ENCODE measurements at places on chromosomes 2 and 18.

- DNase-seq, result no peak
Observed at GRCh38 chr2:217023611-217024010, 163.7 kb upstream of the TNP1 start.

DNA sequence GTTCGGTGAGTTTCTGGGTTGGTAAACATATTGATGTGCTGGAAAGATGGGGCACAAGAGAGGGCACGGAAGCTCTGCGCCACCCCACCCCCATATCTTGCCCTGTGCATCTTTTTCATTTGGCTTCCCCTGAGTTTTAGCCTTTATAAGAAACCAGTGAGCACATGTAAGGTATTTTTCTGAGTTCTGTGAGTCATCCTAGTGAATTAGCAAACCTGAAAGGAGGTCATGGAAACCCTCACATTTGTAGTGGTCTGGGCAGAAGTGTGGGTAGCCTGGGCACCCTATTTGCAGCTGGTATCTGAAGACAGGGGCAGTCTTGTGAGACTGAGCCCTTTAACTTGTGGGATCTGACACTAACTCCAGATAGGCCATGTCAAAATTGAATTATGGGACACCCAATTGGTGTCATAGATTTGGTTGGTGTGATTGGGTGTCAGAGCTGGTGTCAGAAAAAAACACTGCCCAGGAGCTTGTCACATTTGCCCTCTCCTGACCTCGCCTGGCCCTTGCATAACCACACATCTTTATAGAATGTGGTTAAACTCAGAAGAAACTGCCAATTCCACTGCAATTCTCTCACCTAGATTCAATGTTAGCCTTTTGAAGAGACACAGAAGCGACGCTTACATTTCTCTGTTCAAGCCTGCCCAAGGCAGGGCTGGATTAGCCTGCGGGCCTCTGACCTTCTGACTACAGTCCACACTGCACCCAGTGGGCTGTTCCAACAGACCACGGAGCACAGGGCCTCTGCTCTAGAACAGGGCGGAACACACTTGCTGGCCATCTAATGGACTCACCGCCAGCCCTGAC lies 12.0 kb upstream of the GALM start:
- DNase-seq, result no peak

DNA sequence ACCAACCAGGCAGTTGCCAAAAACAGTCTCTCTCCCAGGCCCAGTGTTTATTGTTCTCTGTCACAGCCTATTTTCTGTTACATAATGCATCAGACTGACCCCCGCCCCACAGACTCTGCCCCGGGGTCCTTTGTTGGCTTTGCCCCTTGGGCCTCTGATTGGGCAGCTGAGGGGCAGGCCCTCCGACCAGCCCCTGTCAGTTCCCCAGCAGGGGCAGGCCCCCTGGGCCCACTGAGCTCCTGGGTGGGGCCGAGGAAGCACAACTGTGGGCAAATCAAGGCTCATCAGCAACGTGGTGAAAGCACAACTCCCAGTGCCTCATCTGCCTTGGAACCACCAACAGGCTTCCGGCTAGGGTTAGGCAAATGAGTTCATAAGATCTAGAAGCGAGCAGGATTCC lies 160.1 kb upstream of the MYCN start:
- DNase-seq, result no peak

DNA sequence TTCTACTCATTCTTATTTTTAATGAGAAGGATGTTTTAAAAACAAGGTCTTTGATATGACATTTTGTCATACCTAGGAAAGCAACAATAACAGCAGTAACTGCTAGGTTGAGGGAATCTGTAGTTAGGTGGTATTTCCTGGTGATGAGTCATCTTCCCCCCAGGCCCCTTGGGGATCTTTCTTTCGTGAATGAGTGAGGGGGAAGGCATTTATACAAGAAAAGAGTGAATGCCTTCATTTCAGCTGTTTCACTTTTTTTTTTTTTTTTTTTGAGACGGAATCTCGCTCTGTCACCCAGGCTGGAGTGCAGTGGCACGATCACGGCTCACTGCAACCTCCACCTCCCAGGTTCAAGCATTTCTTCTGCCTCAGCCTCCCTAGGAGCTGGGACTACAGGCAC lies 108.6 kb downstream of the MAP4K4 start:
- no peak for DNase-seq

DNA sequence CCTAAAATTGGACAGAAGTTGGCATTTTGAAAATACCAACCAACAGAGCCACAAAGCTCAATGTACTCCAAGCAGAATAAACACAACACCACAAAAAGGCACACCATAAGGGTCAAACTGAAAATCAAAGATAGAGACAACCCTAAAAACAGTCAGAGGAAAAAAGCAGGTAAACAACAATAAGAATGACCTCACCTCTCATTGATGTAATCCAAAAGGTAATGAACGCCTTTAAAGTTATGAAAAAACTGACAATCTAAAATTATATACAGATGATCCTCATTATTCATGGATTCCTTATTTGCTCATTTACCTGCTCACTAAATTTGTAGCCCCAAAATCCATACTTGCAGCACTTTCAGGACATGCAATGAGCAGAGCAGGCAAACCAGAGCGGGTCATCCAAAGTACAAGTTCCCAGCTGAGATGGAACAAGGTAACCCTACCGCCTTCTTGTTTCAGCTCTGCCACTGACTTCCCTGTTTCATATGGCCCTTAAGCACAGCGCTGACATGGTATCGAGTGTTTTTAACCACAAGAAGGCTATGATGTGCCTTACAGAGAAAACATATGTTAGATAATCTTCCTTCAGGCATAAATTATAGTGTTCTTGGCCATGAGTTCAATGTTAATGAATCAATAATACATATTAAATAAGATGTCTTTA lies 17.0 kb downstream of the RTN4 start:
- no peak for DNase-seq

GRCh38 chr2:120316528-120317179 lies 29.3 kb upstream of the INHBB start:
- no peak for DNase-seq

DNA sequence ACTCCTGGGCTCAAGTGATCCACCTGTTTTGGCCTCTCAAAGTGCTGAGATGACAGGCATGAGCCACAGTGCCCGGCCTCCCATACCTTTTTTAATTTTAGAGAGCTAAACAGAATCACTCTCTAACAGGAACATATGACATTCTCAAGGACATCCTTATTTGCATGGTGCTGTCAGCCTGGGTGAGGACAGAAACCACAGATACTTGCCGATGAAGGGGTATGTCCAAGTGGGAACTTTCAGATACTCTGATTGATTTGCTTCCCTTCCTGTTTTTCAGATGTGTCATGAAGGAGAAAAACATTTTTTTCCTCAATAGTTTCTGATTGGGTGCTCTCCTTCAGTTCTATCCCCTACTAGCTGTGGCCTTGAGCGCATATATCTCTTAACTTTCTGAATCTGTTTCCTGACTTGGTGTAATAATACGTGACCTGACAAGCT lies 49.6 kb downstream of the MYO3B start:
- no peak for DNase-seq

- no peak for DNase-seq
Observed at GRCh38 chr2:603427-603826, 73.8 kb downstream of the TMEM18 start.

- no peak for DNase-seq
Observed at GRCh38 chr2:228653884-228654283, 472.4 kb upstream of the SPHKAP start.

DNA sequence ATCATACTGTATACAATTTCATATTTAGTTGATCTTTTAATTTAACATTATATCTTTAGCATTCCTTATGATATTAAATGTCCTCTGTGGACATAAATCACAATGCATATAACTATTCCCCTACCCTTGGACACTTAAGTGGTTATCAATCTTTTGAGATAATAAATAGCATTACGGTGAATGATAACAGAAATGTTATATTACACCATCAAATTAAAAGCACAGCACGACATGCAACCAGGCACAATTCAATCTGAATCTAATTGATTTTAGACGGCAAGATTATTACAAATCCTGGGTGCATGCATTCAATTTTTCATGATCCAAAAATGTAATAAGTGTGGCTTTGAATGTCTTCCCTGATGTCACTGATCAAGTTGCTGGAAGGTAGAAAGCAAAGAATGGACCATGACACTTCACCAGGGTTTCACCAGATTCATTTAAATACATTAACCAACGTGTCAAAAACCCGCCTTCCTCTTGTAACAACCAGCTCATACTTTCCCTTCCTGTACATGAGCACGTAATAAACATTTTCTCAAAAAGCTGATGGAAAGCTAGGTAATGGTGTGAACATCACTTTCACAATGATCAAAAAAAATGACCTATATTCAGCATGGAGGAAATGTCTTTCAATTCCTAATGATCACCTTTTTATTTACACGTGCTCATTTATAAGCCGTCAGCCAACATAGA lies 513.7 kb upstream of the ID2 start:
- no peak for DNase-seq

All from NCI-H2029 (cell line).